ENCODE measurements at places on chromosomes 5 and 9.

DNA sequence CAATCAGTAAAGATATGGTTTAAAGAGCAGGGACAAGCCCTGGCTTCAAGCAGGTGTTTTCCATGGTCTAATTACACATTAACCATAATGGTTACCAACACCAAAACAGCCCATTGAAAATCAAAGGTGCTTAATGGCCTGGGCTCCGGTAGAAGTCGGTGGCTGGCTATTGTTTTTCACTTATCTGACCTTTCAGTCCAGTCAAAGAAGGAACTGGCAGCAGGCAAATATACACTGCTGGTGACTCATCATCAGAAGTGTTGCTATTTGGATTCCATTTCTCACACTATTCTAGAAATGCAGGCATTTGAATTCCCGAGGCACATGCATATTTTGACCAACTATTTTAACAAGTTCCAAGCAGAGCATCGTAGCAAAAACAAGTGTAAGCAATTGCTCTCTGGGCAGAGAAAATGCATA is 26.3 kb upstream of the GABRP start:
- no peak for DNase-seq

- DNase-seq, result no peak
Measured at GRCh38 chr5:153752890-153753289, 262.4 kb downstream of the GRIA1 start.

DNA sequence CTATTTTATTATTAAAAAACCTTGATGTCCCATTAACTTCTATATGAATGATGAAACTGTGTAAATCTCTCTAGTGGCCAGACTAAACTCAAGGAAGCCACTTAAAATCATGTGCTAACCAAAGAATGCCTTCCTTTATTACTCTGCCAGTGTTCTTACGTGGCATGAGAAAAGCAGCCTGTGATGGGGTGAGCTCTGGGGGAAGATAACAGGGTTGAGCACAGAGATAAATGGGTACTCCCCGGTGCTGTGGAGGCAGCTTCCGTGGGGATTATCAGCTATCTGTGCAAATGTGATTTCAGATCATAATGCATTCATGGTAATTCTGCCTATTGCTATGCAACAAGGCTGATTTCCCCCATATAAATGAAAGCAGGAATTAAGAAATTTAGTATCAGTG is 181.3 kb downstream of the CAVIN4 start:
- no peak for DNase-seq

- peak; percentile 41 for DNase-seq
Measured at GRCh38 chr9:93261735-93262523, 78.0 kb downstream of the WNK2 start.

DNA sequence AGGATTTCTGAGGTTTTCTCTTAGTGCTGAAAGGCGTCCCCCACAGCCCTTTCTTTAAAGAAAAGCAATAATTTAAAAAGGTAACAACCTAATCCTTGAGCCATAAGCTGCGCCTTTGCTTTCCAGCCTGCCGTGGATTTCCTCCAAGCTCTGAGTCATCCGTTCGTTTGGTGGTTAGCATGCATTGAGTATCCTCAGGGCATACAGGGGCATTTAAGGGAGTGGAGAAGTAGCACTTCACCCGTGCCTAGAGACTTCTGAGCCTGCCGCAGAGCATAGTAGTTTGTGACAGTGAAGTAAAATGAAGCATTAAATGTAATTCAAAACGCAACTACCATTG is 892 bp upstream of the TNC start:
- DNase-seq, result peak; percentile 60

GRCh38 chr9:121567500-121568342 is 68.1 kb upstream of the GGTA1 start:
- DNase-seq, result no peak

- peak; percentile 37 for DNase-seq
Measured at GRCh38 chr9:126701813-126702140, 88.0 kb downstream of the LMX1B start.

GRCh38 chr5:115599924-115600323 is 2.4 kb downstream of the TICAM2 start:
- no peak for DNase-seq

- no peak for DNase-seq
Measured at GRCh38 chr9:127589955-127590370, 22.1 kb upstream of the STXBP1 start.

DNA sequence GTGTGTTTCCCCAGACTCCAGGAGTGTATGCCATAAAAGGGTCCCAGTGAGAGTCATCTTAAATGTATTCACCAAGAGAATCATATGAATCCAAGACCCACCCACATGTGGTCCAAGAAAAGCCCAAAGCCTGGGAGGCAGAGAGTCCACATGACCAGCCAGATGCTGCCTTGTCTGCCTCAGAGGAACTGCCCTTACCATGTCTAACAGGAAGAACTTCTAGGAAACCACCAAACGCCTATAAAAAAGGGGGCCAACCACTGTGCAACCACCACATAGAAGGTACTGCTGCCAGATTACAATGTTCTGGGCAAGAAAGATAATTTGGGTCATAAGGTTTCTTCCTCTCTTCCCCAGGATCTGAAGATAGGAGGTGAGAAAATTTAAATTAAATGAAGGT is 129.8 kb upstream of the SLC24A2 start:
- no peak for DNase-seq

DNA sequence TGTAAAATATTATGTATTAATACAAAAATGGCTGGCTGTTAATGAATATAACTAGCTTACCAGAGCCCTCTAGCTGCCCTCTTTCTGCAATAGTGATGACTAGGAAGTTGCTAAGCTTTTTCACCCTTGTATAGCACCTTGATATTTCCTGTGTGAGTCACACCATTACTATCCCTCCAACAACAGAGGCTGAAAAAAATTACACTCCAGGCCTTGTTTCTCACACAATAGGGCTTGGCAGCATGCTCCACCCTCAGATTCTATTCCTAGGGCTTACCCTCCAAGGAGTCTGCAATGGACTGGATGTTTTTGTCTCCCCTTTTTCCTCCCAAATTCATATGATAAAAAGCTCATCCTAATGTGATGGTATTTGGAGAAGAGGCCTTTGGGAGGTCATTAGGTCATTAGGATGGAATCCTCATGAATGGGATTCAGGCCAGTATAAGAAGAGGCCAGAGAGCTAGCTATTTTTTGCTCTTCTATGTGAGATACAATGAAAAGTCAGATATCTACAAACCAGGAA is 184.6 kb upstream of the MAP1B start:
- no peak for DNase-seq

- no peak for DNase-seq
Measured at GRCh38 chr9:82255481-82256176, 267.1 kb downstream of the SPATA31D1 start.

- no peak for DNase-seq
Measured at GRCh38 chr5:5182508-5183188, 42.5 kb downstream of the ADAMTS16 start.

- no peak for DNase-seq
Measured at GRCh38 chr5:134082264-134082992, 32.1 kb upstream of the TCF7 start.

GRCh38 chr5:172984244-172984953 is 828 bp downstream of the ATP6V0E1 start:
- DNase-seq, result peak; percentile 85

GRCh38 chr5:176660530-176660859 is 13.2 kb downstream of the TSPAN17 start:
- DNase-seq, result no peak

GRCh38 chr9:123048748-123049147 is 15.3 kb downstream of the GPR21 start:
- no peak for DNase-seq

DNA sequence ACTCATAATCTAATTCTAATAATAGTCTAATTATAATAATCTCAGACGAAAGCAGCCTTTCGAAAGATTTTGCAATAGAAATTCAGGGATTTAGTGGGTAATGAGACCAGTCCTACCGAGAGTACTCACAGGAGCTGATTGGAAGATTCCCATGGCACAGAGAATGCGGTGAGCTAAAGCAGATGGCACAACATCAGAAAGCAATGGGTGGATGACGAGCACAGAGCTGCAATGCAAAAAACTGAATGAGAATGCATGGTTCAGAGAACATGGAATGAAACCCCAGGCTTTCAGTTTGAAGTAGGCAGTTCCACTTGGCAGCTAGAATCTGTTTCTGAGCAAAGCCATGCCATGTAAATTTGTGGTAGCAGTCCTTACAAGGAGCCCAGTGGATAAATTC is 78.2 kb upstream of the SPINK5 start:
- no peak for DNase-seq

GRCh38 chr5:35303152-35303551 is 72.9 kb upstream of the PRLR start:
- DNase-seq, result no peak

- DNase-seq, result no peak
Measured at GRCh38 chr9:784202-784601, 57.3 kb upstream of the DMRT1 start.

DNA sequence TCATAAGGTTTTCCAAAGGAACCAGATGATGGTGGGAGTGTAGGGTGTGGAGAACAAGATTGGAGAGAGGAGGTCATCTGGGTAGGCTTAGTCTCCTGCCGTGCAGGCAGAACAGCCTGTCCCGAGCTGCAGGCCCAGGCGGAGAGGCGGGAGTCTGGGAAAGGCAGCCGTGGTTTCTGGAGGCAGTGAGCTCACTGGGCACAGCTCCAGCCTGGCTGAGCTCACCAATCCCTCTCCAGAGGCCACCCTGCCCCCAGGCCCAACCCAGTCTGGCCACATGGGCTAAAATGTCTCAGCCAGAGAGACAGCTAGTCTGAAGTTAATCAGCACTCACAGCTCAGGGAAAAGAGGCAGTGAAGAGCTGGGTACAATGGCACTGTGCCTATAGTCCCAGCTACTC is 12.3 kb downstream of the P4HA2 start:
- peak; percentile 85 for DNase-seq

DNA sequence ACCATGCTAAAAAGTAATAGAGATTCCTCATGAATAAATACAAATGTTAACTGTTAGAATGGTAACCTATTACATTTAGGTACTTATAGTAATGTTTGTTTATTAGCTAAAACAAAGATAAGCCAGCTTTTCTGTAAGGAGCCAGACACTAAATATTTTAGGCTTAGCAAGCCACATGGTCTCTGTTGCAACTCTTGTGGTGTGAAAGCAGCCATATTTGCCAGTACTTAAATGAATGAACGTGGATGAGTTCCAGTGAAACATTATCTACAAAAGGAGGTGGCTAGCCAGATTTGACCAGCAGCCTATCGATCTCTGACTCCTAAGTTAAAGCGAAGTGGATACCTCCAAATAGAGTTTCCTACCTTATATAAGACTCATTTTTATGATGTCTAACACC is 331.6 kb downstream of the CDH12 start:
- no peak for DNase-seq

GRCh38 chr5:143645356-143645755 is 166.6 kb upstream of the HMHB1 start:
- no peak for DNase-seq

DNA sequence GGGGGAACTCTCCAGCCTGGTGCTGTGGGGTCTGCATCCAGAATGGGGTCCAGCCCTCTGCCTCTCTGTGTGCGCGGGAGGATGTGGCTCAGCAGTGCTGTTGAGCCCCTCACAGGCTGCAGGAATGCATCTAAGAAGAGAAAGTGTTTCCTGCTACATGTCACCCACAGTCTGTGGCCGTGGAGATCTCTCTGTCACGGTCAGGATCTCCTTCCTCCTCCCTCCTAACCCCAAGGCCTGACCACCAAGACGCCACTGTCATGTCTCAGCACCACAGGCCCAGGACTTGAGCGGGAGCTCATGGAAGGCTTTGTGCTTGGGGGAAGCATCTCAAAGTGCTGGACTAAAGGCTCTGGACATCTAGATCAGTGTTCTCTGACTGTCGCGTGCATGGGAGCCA is 90.1 kb downstream of the SREK1 start:
- no peak for DNase-seq

DNA sequence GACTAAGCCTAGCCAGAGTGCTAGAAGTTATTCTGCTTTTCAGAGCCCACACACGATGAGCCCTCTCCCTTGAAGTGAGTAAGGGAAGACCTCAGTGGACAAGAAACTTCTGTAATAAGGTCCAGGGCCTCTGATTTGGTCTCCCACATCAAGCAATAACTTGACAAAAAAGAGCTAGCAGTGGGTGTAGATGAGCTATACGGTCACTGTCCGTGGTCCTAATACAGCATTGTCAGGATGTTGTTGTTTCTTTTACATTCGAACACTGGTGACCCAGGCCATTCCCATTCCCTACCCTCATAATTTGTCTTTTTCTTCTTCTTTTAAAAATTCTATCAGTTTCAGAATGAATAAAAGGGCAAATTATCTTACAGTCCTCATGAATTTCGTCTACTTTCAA is 5.2 kb downstream of the PCSK1 start:
- no peak for DNase-seq

DNA sequence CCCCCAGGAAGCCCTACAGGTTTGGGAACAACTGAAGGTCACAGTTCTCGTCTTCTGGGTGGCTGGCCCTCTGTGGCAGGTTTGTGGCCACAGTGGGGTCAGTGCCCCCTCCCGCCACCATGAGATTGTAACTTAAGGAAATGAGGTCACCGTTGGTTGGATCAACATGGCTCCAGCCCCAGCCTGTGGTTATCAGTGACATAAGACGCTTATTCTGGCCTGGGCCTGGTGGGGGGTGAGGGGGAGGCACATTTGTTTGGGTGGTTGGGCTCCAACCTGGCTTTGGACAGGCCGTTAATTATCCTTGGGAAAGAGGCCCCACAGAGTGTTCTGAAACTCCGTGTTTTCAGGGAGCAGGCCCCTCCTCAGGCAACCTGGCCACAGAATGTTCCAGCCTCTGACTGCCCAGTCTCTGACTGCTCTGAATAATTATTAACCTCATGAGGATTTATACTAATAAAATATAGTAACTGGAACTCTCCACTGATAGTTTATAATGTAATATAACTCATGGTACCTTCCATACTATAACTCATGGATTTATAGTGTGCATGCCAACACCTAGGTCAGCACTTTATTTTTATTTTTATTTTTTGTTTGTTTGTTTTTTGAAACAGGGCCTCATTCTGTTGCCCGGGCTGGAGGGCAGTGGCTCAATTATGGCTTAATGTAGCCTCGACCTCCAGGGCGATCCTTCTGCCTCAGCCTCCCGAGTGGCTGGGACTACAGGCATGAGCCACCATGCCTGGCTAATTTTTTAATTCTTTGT is 58.0 kb upstream of the RPL26L1 start:
- DNase-seq, result no peak

DNA sequence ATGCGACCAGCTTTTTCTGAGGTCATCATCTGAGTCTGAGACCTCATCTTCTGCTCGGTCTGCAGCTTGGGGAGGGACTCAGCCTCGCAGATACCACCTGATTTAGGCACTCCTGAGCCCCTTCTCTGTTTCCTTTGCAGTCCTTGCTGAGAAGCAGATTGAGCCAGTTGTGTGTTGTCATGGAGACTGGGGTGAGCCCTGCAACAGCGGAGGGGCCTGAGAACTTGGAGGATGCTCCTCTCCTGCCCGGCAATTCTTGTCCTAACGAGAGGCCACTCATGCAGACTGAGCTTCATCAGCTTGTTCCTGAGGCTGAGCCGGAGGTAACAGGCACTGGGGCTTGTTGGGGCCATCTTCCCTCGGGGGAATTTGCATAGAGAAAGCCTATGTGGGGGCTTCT is 19.2 kb downstream of the TEX53 start:
- DNase-seq, result no peak

- no peak for DNase-seq
Measured at GRCh38 chr5:2029206-2029605, 146.5 kb upstream of the IRX4 start.
